ENCODE measurements at places on chromosomes 2 and 18.

- DNase-seq: no peak
These were observed 86.1 kb upstream of the ITPRID2 start for GRCh38 chr2:181805228-181806038.

GRCh38 chr2:132477962-132478361 lies 61.4 kb downstream of the GPR39 start:
- no peak for DNase-seq

- DNase-seq: no peak
These were observed 351.9 kb upstream of the SALL3 start for GRCh38 chr18:78627551-78628346.

DNA sequence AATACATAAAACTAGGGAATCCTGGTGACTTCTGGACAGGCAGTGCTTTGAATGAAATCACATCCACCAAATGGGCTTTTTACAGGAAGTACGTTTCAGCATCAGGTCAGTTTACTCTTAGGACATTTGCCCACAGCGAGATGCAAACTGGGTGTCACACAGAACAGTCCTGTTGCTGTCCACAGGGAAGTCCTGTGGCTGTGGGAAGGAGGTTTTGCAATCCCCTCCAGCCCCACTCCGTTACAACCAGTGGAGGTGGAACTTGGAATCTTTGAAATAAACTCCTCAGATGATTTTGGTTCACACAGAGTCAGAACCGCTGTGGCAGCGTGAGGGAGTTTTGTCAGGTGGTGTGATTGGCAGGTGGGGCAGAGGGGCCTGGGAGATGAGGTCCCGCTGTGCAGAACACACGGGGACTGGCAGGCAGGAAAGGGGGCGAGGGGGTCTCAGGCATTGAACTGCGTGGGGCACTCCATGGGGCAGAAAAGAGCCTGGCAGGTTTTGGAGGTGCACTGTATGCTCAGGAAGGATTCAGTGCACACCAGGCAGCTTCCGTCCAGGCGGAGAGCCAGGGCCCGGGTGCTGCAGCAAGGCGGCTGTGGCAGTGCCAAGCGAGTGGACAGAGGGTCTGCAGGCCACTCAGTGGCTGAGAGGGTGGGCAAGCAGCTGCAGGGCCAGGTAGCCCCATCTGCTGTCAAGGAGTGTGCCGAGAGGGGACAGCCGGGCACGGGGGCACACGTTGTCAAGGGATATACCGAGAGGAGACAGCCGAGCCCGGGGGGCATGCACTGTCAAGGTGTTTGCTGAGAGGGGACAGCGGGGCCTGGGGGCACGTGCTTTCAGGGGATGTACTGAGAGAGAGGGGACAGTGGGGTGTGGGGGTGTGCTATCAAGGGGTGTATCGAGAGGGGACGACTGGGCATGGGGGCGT lies 148.7 kb downstream of the LDLRAD4 start:
- DNase-seq: no peak

DNA sequence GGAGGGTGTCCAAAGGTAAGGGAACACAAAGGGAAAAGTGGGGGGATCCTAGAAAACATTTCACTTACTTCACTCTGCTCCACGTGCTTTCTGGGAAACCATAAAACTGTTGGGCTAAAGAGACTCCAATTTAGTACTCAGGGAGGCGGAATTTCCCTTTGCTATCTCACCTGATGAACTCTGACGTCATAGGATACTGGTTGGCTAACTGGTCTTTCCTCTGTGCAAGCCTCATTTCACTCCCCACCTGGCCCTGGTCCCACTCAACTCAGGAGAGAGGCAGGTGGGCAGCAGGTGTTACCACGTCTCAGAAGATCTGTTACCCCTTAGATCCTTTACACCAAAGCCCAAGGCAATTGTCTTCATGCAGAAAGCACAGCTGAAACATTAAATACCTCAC lies 51.8 kb upstream of the PMAIP1 start:
- no peak for DNase-seq

DNA sequence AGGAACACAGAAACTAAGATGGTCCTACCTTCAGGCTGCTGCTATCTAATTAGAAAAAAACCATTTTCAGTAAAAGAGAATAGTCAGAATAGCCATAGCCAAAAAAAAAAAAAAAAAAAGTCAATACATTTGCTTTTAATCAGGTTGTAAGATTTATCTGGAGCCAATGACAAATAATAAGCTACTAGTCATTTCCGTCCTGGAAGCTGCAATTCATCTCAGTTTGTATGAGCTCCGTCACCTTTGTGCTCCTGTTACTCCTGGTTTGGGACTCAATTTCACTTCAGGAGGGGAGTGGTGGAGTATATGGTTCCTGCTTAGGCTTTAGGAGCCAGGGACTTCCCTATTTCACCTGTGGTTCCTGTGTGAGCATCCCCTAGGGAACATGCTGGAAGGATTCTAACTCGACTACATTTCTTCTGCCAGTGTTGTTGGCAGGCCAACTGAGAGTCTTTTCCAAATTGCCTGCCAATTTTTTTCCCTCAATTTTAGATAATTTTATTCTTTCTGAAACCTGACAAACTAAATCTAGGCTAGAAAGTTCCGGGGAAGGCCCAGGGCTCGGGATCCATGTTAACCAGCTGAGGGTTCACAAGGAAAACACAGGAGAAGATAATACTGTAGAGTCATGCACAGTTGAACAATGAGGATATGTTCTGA lies 481.8 kb downstream of the DLGAP1 start:
- DNase-seq: no peak

All from hippocampal formation (tissue), 2 donors.